Globus pallidus (tissue), 1 donor: ENCODE measurements at places on chromosomes 5 and 9.

DNA sequence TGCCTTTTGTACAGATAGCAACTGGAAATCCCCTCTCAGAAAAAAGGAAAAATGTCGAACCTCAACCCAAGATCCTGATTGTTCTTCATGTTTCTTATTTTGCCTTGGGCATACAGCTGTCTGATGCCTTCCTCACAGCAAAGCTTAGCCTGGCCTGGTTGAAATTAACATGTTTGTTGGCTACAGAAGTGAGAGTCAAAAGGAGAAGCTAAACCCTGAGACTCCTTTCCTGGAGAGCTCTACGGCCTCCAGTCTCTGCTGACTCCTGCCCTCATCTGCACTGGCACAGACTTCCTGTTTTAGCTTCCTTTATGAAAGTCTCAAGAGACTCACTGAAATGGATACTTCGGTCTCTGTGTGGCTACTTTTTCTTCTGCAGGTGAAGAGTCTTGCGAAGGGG lies 186.7 kb downstream of the PARP8 start:
- peak; percentile 63 for DNase-seq

DNA sequence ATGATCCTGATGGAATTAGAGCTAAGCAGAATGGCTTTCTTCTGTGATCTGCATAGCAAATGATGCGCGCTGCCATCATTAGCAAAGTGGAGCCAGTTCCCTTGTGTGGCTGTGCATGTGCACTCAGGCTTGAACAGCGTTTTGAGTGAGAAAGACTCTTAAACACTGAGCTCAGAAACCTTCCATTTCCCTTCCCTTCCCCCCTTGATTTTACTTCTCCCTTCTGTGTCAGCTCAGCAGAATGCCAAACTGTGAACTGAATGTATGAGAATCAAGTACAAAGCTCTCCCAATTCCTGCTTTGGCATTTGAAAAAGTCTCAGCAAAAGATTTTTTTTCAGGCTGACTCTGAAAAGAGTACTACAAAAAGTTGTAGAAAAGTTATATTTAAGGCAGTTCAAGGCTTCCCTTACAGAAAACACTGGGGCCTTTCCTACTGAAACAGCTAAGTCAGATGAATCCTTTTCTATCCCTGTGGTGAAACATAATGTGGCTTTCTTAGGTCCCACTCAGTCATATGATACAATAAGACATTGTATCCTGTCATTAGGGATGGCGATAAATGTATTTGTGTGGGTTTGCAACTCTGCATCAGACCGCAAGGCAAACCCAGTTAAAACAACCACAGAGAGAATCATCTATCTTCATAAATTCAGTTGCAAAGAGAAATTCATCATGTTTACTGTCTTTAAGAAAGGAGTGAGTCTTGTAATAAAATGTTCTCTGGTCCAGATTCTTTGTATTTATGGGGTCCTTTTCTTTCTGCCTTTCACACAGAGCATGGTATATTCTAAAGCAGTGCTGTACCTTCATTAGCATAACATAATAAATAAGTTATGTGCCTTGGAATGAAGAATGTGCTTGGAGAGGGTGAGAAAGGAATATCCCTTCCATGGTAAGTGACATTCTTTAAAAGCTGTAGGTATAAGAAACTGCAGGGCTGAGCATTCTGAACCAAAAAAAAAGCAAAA lies 222.6 kb downstream of the CAAP1 start:
- DNase-seq = peak; percentile 26

GRCh38 chr5:97452646-97453045 lies 269.6 kb upstream of the RIOK2 start:
- peak; percentile 81 for DNase-seq

DNA sequence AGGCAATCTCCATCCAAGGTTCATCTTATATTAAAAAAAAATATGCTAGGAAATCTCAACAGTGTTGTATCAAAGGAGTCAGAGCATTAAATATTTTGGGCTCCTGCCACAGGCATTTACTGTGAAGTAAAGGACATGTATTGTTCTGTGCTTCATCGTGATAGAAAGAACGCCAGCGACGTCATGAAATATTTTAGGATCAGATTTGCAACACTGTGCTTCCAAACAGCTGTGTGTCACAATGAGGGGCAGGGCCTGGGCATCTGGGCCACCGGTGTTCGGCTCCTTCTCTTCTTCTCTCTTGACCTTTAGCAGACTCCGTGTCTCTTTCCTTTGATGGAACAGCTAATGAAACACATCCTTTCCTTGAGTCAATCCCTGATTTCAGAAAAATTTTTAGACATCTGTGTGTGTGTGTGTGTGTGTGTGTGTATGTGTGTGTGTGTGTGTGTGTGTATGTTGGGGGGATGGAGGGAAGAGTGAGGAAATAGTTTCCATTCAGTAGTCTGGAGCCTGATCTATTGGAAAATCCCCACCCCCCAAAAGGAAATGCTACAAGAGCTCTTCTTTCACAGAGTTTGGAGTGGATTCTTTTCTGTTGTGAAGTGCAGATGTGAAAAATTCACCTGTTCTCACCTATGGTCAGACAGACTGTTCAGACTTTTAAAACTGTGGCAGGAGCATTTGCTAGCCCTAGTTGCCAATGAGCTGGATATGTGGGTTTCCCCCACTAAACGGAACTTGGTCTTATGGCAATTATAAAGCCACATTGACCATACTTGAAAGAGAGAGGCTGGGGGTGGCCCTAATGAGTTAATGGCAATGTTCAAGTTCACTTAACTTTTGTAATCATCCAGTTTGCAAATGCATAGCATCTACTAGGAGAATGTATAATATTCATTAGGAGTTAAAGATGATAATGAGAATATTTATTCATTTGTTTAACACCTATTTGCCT lies 18.1 kb upstream of the TNC start:
- DNase-seq = no peak

DNA sequence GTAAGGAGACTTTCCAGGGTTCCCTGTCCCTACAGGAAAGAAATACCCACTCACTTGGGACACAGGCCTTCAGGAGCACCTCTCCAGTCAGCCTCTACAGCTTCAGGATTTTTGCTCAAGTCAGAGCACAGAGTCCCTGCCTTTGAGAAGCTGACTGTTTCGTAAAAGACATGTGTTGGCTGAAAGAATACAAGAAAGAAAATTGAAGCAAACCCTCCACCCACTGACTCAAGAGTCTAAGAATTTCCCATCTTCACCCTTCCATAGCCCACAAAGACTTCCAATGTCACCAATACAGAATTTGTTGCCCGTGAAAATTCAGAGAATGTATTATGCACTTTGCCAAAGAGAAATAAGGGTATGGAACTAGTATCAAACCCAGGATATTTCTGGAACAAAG lies 53.0 kb upstream of the ZNF622 start:
- DNase-seq = no peak
